Activated gamma-delta T cell treated with Interleukin-2 at 50 U/mL for 16 hours (primary cell): ENCODE measurements at places on chromosomes 4 and X.

GRCh38 chrX:72685810-72686456 lies 28.2 kb downstream of the PHKA1 start:
- no peak for DNase-seq

- DNase-seq, result no peak
Observed at GRCh38 chrX:112636288-112636687, 43.5 kb downstream of the LHFPL1 start.

GRCh38 chr4:135601351-135601750 lies 1399.8 kb upstream of the PABPC4L start:
- DNase-seq, result no peak

GRCh38 chr4:185933078-185933581 lies 121.1 kb upstream of the SORBS2 start:
- DNase-seq, result no peak

GRCh38 chr4:182235021-182235795 lies 8.0 kb upstream of the TENM3 start:
- no peak for DNase-seq

DNA sequence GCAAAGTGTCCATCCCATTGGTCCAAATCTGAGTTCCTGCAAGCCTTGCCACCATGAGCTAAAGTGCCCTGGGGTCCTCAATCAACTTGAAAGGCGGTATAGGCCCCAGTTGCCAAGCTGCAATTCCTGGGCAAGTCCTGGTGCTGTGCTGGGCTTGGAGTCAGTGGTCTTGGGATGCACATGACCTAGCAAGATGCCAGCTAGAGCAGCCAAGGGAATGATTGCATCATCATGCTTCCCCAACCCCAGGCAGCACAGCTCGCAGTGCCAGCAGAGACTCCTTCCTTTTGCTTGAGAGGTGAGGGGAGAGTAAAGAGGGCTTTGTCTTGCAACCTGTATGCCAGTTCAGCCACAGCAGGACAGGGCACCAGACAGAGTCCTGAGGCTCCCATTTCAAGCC lies 50.5 kb downstream of the KCNIP4 start:
- no peak for DNase-seq

- DNase-seq, result no peak
Observed at GRCh38 chr4:45036677-45037076, 310.3 kb upstream of the GNPDA2 start.

GRCh38 chr4:77959566-77960338 lies 97.1 kb downstream of the MRPL1 start:
- DNase-seq, result no peak
